Left forelimb (tissue), 1 donor: ENCODE measurements at places on chromosomes 1 and 21.

- DNase-seq: no peak
Observed at GRCh38 chr1:244628789-244629188, 24.1 kb upstream of the DESI2 start.

DNA sequence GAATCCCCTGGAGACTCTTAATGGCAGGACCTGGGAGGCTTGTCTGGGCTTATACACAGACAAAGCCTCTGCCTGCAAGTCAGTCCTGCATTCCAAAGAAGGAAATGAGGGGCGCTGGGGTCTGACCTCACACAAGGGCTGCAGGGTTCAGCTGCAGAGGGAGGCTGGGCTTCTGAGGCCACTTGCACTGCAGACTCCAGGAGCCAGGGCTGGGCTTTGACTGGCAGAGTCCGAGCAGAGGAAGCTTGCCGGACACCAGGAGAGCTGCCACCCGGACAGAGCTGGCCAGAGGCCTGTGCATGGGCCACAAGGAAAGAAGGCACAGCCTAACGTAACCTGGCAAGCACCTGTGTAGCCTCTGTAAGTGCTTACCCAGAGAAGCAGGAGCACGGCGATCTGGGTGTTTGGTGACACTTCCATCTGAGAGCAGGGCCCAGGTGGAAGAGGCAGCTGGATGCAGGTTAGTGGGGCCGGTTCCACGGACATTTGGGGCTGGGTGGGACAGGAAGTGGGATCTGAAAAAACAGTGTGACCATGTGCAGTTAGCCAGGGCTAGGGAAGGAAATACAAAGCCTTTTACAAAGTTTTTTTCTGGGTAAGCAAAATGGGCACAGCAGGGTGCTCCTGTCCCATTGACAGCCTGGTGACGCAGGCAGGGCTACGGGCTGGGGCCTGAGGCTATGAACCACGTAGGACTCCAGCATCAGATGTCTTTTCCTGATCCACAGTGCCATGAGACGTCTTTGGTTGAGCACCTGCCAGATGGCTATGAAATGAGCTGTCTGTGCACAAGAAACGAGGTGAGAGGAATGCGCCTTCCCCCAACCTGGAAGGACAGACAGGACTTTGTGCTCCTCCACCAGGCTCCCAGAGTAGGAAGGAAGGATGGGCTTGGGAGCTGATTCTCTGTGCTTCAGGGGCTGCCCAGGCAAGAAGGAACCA lies 37.3 kb upstream of the LBR start:
- DNase-seq: no peak

- no peak for DNase-seq
Observed at GRCh38 chr1:6889875-6890480, 104.7 kb downstream of the CAMTA1 start.

GRCh38 chr1:19776287-19776686 lies 23.4 kb downstream of the TMCO4 start:
- DNase-seq: no peak

DNA sequence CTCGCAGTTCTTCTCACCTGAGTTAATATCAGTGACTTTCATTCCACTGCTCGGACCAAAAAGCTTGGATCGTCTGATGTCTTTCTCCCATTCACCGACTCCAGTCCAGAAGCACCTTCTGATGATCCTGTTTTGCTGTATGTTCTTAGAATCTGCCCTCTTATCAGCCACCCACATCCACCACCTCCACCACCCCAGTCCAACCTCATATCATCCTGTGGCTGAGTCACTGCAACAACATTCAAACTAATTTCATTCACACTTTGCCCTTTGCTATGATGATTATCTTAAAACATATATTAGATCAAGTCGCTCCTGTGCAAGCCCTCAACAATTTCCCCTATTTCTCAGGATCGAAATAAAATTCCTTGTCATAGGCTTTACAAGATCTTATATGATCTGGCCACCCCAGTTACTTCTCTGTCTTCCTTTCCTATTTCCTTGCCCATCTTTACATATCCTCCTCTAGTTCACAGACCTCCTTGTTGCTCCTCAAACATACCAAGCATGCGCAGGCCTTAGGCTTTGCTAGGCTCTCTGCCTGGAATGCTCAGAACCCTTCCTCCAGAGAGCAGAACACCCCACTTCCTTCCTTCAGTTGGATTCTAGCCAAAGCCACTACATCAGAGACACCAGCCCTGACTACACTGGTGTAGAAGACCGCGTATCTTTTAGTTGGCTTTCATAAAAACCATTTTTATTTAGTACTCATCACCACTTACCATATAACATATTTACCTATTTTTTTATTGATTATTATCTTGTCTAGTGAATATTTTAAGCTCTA lies 335.7 kb upstream of the GREM2 start:
- no peak for DNase-seq

DNA sequence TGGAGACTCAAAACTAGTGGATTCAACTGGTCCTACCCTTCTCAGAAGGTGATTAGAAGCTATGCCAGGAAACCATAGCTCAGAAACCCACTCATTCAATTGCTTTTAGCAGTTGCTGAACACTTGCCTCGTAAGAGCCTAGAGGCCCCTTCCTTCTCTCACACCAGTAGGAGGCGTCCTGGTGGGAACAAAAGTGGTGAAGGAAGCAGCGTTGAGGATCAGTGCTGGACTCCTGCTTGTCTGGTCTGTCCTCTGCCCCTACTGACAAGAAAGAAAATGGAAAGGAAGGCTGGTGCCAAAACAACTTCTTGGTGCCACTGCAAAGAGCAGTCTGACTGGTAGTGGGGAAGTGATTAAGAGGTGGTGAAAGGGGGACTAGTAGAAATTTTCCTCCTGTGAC lies 269.7 kb downstream of the LMO4 start:
- DNase-seq: no peak

- DNase-seq: no peak
Observed at GRCh38 chr1:64171797-64172281, 31.6 kb upstream of the UBE2U start.

DNA sequence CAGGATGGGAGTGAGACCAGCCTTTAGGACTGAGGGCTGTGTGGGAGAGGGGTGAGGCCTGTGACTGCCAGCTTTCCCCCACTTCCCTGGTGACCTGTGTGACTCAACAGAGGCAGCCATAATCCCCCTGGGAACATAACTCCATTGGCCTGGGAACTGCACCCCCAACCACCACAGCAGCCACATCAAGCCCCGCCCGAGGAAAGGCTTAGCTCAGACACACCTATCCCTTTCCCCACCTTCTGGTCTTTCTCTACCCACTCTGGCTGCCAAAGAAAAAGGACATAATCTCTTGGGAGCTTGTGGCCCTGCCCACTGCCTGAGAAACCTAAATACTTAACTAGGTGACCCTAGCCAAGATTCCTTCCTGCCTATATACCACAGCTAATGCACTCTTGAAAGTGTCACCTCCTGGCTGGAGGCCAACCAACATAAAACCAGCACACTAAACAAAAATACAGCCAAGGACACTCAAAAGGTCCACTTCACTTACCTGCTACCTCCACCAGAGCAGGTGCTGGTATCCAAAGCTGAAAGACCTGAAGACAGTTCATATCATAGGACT lies 406.6 kb upstream of the CAMK1G start:
- no peak for DNase-seq
